Progenitor cell of endocrine pancreas (in vitro differentiated cells): ENCODE measurements at places on chromosomes 16 and 17. TPM values are rescaled to one million over a fixed set of nuclear protein-coding genes. Genes with fewer than 3 reads are reported as not detected.

DNA sequence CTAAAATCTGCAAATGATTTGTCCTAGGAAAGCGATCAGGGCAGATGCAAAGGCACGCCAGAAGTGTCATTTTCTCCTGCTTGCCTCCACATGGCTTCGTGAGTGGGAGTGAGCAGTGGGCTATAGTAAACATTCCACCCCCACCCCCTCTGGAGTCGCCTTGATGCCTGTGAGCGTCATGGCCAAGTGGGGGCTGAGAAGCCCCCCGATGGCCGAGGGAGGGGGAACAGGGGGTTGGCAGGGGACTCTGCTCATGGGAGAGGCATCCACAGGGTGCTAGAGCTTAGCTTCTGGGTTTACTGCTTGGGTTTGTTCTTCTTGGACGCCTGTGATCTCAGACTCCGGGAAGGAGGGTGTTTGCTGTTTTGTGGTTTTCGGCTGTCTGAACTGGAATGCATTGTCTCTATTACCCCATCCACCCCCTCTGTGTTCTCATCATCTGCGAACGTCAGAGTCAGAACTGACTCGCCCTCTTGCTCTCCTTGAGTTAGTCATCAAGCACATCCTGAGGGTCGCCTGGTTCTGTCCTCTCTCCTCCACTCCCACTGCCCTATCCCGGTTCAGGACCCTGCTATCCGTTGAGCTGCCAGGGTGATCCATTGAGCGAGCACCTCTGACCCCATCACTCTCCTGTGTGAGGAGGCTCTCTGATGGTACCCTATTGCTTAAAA, 15.4 kb downstream of the TNS4 start:
- DNase-seq: no peak

DNA sequence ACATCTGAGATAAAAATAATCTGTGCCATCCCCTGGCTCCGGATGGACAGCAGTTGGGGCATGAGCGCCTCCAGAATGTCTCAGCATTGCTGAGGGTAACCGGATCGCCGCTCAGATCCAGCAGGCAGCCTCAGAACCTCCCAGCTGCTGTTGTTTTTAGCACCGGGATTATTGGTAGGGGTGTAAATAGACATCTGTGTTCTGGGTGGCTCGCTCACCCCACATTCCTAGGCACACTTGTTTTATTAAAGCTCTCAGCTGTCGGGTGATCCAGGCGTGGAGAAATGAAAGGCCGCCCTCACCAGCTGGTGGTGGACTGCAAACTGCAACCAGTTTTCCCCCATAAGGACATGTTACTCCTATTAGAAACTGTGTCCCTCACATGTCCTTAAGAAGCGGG, 32.1 kb downstream of the MYH3 start:
- no peak for DNase-seq

- no peak for DNase-seq
These were observed 3.4 kb upstream of the NSRP1 start for GRCh38 chr17:30113213-30113612.

DNA sequence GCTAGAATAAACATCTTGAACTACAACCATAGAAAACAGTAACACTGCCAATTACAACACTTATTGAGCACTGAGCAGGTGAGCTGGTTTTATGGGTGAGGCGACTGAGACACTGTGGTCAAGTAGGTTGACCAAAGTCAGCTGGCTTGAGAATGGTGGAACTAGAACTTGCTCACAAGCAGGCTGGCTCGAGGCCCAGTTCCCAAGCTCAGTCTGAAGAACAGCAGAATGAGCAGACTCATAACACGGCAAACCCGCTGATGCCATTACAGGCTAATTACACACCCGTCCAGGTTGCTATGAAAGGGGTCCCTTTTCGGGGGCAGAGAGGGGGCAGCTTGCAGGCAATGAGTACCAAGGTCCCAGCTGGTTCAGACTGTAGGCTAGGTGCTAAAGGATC, 6.5 kb downstream of the ZZEF1 start:
- no peak for DNase-seq

- DNase-seq: no peak
These were observed 96.9 kb downstream of the ADCY9 start for GRCh38 chr16:4019371-4019791.

DNA sequence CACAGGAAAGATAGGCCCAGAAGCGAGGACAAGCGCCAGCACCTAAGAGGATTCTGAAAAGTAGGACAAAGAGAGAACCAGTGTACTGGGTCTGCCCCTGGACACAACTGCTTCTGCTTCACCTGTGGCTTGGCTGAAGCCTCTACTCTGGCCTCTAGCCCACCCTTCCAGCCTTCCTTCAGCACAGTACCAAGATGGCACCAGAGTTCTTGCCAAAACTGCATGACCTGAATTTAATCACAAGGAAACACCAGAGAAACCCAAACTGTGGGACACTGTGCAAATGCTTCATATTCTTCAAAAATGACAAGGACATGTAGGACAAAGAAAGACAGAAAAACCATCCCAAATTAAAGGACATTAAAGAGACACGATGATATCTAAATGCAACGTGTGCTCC, 116.6 kb downstream of the SMG6 start:
- no peak for DNase-seq

The MEFV gene
- not detected in 2 replicates for total RNA-seq

The NXPH3 gene
- total RNA-seq: 0.20 and 0.38 TPM in 2 replicates

The KRT32 gene
- total RNA-seq: not detected in 2 replicates

The TCAP gene
- total RNA-seq: 1.8 and 2.7 TPM in 2 replicates

The GUCY2D gene
- total RNA-seq: not detected in 2 replicates

The MYH11 gene
- 0.31 TPM in 1 of 2 replicates, not detected in the other for total RNA-seq
